ENCODE measurements at places on chromosomes 7 and 10.

- DNase-seq: no peak
Observed at GRCh38 chr7:130281260-130281659, 11.7 kb upstream of the CPA4 start.

GRCh38 chr7:148609045-148609725 lies 18.6 kb downstream of the C7orf33 start:
- DNase-seq: no peak

GRCh38 chr10:24556126-24556749 lies 167.4 kb downstream of the ARHGAP21 start:
- DNase-seq: no peak

- no peak for DNase-seq
Observed at GRCh38 chr10:31822616-31823318, 105.9 kb downstream of the ARHGAP12 start.

DNA sequence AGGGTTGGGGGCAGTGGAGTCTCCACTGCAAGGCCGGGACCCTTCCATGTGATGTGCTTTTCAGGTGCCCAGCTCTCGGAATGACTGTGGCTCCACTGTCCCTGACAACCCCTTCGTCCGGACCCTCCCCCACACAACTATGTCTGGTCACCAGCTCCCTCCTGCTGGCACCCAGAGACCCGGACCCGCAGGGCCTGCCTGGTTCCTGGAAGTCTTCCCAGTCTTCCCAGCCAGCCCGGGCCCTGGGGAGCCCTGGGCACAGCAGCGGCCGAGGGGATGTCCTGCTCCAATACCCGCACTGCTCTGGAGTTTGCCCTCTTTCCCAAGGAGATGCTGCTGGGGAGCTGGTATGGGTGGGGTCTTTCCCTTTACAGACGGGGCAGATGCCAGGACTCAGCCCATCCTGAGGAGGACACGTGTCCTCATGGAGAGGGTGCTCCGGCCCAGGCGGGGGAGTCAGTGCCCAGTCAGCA lies 5.5 kb downstream of the ATP6V0E2 start:
- DNase-seq: no peak

DNA sequence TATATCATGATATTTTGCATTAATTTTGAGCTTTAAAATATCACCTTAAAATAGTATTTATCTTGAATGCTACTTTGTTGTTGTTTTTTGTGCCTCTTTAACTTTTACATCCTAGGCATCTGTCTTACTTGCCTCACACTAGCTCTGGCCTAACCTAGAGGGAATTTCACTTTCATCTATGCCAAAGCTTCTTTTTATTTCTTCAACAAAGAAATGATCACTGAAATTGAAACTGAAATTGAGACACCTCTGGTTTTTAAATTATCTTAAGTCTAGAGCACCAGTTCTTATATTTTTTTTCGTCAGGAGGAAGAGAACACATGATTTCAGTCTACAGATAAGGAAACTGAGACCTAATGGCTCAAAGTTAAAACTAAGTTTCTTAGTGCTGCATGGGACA lies 3.5 kb upstream of the SCIN start:
- DNase-seq: no peak

- DNase-seq: no peak
Observed at GRCh38 chr7:78736548-78736947, 716.9 kb downstream of the MAGI2 start.

- peak; percentile 46 for DNase-seq
Observed at GRCh38 chr7:35424869-35425495, 171.1 kb upstream of the TBX20 start.

DNA sequence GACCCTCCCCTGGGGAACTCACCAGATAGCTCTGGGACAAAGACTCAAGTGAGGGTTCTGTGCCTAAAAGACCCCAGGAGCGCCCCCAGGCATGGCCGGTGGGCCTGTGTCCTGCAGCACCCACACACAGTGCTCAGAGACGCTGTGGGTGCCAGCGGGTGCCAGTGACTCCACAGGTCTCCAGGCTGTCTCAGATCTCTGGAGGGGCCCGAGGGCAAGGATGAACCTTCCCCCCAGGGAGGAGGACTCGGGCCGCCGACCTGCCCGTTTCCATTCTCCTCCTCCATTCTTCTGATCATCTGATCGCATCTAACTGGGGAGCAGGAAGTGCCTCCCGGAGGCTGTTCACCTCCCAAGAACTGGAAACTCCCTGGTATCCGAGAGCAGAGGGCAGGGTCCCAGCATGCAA lies 980 bp downstream of the ADAM8 start:
- peak; percentile 38 for DNase-seq

- no peak for DNase-seq
Observed at GRCh38 chr10:70331486-70332268, 47.9 kb upstream of the NPFFR1 start.

GRCh38 chr7:2109936-2110609 lies 122.7 kb downstream of the MAD1L1 start:
- peak; percentile 54 for DNase-seq

DNA sequence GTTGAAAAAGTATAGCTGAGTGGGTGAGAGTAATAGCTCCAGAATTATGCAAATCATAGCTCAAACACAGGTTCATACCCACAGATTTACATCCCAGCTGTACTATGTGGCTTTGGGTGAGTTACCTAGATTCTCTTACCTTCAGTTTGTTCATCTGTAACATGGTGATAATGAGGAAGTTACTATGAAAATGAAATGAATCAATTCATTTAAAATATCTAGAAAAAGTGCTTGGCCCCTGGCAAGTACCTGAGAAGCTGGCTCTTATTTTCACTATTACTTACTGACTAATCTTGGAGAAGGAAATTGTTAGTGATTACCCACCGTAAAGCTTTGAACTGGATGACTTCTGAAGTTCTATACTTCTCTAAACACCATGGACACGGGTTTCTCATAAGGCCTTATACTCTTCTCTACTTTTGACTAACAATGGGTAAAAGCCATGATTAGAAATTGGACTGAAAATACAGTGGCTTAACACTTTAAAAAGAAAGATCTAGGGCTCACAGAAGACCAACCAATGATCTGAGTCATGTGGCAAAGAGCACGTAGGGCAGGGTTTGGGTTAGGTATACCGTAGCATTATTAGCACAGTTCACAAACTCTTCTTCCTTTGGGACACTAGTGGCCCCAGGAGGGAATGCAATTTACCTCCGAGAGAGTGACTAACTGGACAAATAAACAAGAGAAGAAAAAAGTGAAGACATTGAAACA lies 149.2 kb downstream of the PLPP4 start:
- DNase-seq: no peak

DNA sequence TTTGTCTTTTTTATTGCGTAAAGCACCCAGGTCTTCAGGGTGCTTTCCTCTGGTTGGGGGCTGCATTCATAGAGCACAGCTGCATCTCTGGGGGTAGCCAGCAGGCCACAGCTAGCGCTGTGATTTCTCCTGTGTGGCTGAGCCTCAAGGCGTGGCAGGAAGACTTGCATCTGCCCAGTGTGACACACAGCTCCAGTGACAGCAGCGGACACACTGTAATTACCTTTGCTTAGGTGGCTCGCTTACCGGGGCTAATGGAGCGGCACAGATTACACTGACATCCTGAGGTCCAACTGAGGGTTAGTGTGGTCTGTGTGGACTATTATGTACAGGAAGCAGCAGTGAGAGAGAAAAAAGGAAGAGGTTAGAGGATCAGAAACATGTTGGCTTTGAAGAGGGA lies 27.1 kb downstream of the ABCB4 start:
- DNase-seq: no peak

- no peak for DNase-seq
Observed at GRCh38 chr7:42117201-42117600, 119.8 kb downstream of the GLI3 start.

- DNase-seq: no peak
Observed at GRCh38 chr7:110157631-110158362, 933.1 kb upstream of the LRRN3 start.

GRCh38 chr7:87886875-87887274 lies 10.6 kb downstream of the DBF4 start:
- DNase-seq: no peak

- DNase-seq: no peak
Observed at GRCh38 chr10:75889051-75889450, 457.6 kb downstream of the LRMDA start.
